ENCODE measurements at places on chromosomes 12 and 14. TPM values are rescaled to one million over a fixed set of nuclear protein-coding genes. Genes with fewer than 3 reads are reported as not detected.

The PKP2 gene
- total RNA-seq, result 1.8 TPM

The LGALS3 gene
- total RNA-seq, result 89.3 TPM

The NAV3 gene
- 94.9 TPM for total RNA-seq

The SLC7A8 gene
- 8.0 TPM for total RNA-seq
